ENCODE measurements at places on chromosomes 4 and X.

DNA sequence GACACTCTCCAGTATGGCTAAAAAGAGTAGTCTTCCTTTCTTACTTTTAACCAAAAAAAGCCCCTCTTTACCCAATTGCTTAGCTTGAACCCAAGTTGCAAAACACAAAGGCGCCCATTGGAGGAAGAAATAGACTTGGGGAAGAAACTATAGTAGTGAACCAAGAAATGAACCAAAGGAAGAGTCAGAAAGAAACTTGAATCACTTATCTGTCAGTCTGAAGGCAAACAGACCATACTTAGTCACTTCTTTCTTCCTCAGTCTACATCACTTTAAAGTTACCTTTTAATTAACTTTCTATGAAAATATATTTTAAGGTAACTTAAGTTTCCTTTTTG, 161.4 kb upstream of the GIMD1 start:
- DNase-seq, result no peak

DNA sequence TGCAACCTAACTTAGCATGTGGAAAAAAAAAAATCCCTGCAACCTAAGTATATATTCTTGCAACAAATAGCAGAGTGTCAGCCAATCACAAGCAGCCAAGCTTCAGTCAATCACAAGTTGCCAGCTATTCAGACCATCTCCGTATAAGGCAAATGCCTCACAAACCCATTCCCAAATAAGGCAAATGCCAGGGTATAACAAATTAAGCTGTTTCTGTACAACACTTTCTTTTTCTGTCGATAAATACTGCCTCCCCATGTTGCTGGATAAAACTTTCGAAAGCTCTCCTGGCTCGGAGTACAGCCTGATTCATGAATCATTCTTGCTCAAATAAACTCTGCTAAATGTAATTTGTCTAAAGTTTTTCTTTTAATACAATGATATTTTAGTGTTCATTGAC, 460.7 kb upstream of the SMIM31 start:
- no peak for DNase-seq

DNA sequence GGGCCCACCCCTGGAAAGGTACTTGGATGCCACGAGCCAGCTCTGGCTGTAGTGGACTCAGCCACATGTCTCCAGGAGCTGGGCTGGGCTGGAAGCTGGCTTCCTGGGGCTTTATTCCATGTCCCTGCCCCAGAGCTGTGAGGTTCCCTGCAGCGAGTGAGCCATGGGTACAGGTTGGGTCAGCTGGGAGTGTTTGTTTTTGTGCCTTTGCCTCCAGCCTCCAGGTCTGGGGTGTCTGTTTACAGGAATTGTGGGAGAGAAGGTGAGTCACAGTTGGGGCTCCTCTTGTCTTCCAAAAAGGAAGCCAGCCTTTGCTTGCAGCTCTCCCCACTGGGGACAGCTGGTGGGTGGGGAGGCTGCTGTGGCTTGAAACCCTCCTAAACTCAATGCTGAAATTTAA, 21.5 kb downstream of the SORCS2 start:
- DNase-seq, result no peak

- DNase-seq, result no peak
These were observed 1.7 kb upstream of the SRPX2 start for GRCh38 chrX:100642290-100642689.

- no peak for DNase-seq
These were observed 174.4 kb upstream of the BCOR start for GRCh38 chrX:40272141-40272540.

DNA sequence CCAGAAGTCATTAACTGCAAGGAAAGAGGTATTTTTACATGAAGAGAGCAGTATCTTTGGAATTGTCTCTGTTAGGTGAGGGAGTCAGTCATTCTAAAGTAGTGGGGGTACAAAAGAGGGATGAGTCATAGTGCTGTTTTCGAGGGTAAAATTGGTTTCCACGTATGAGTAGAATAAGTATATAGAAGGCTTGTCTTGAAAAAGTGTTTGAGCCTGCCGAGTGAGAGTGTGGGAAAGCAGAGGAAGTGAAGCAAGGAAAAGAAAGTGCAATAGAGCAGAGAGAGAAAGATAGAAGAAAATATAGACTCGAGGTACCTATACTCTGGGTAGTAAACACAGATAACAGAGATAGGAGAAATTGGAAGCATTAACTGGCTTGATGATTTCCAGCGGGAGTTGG, 696.4 kb downstream of the DMD start:
- no peak for DNase-seq

DNA sequence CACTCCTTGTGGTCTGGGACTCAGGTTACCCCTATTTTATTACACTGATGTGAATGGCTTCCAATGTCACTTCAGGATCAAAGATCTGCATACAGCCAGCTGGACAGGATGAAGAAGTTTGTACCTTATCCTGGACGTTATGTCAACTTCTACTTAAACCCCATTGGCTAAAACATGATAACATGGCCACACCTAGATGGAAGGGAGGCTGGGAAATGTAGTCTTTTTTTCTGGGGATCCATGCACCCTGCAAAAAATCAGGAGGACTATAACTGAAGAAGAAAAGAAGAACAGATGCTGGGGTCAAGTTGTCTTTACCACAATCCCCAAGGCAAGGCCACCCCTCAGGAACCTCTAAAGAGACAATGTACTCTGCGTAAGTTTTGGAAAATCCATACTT, 459.2 kb downstream of the BCOR start:
- no peak for DNase-seq

DNA sequence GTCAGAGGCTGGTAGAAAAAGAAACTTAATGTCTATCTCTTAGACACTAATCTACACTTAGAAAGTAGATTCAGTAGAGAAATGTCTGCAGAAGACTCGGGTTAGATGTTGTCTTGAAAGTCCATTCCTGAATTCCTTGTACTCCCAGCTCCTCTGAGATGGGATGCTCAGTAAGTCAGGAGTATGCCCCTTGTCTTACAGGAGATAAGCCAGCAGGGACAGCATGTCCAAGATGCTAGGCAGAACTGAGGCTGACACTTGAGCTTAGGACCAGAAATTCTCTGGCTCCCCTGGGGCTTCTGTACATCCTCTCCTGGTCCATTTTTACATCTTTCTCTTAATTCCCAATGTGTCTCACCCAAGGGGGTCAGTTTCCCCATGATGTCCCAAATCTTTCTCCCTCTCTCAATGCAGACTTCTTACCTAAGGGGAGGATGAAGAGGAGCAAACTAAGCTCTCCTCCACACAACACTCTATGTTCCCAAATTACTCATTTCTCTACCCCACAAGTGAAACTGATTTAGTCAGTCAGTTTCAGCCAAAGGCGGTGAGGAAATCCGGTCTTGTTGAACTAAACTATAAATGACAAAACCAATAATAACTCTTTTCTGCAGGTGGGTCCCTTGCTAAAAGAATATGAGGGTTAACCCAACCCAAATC, 558.2 kb upstream of the DIPK2B start:
- peak; percentile 78 for DNase-seq

GRCh38 chr4:78481180-78481579, 70.4 kb upstream of the ANXA3 start:
- DNase-seq, result peak; percentile 69

DNA sequence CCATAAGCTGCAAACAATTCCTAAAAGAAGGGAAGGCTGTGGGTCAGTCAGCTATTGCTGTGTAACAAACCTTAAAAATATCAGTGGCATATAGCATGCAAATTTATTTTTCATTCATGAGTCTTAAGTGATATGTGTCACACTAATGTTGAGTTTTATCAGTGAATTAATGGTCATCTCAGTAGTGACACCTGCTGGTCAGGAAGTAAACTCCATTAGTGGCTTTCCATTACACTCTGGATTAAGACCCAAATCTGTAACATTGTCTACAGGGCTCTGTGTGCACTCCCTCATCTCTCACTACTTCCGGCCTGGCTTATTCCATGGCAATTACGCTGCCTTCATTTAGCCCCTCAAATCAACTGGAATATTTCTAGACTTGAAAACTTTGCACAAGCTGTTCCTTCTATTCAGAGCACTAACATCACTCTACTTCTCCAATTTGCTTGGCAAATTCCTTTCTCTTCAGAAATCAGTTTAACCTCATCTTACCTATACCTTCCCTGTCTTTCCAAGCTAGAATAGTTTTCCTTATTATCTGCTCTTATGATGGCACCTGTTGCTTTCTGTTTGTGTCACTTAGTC, 217.3 kb upstream of the TAPT1 start:
- peak; percentile 42 for DNase-seq

DNA sequence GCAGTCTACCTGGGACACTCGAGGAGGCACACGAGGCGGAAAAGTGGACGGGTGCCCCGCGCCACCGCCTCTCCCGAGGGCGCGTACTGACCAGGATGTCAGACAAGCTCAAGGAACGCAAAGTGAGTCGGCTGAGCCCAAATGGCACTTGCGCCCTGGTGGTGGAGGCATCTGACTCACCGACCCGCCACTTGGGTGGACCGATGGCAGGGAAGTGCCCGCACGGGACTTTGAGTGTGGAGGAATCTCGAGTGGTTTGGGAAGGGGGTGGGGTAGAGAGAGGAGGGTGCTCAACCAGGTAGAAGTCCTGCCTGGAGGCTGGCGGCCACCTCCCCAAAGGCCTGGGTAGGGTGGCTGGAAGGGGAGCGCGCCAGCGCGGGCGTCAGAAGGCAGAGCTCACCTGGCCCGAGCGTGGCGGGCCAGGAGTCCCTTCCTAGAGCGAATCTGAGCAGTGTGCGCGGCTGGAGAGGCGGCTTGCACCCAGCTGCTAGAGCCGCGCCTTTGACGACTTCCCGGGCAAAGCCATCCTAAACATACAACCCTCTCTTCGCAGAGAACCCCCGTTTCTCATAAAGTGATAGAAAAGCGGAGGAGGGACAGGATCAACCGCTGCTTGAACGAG, 655 bp downstream of the HELT start:
- no peak for DNase-seq

- no peak for DNase-seq
These were observed 81.7 kb downstream of the PCDH7 start for GRCh38 chr4:30801876-30802275.

DNA sequence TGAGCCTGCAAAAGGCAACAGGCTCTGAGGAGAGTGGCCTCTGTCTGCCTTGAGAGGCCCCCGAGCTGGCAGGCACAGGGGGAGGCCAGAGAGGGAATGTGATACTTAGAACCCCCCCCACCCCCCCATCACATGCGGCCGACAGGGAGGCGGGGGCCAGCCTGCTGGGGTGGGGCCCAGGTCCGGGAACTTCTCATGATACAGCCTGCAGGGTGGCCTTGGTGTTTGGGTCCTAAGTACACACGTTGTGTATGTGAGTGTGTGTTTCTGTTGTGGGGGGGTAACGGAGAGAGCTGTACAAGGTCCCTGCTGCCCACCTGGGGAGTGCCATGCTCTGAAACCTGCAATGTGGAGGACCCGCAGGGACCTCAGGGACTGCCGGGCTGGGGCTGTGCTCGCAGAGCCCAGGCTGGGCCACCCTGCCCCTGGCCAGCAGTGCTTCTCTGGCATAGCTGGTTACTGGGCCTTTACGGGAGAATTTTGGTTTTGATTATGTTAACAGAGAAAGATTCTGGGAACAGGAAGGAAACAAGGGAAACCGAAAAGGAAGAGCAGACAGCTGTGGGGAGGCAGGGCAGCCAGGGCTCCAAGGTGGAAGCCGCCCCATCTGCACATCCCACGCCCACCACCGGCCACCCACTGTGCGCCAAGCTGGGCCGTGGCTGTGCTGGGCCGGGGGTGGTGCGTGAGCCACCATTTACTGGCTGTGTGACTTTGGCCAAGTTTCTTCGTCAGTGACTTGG, 19.9 kb downstream of the SH3BP2 start:
- DNase-seq, result peak; percentile 69

DNA sequence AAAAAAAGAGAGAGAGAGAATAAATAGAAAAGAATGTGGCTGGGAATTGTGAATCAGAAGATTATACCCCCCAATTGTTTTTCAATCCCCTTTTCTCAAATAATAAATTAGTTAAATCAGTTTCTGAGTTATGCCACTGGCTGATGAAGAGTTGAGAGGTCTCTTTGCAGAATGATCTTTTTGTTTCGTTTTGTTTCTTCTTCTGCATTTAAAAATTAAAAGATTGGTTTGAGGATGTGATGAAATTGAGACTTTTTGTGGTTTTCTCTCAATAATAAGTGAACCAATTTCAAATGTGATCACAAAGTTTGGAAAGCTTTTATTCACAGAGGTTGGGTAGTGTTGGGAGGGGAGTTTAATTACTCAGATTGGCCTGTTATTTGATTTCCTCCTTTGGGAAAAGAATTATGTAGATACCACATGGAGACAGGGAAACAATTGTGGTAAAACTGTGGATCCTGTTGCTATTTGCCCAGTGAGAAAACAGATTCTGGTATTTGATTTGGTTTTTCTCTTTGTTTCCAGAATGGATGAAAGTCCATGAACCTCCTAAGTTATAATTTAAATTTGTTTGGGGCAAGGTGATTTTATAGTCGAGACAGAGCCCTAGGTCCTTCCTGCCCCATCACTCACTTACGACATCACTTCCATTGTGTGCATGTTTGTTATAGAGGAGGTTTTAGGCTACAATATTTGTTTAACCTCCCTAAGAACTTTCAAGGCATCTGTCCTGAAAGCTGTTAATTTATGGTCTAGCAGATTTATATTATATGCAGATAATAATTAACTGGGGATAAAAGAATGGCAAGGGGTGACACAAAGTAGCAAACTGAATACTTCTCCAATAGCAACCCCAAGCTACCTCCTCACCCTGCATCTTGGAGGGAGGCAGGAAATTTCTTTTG, 92.0 kb upstream of the BMPR1B start:
- no peak for DNase-seq

- no peak for DNase-seq
These were observed at the start of gene CCNQ for GRCh38 chrX:153598541-153599191. CCNQ (minus strand) TSS chrX:153599139; CDS start chrX:153599073, 66 bp downstream.

DNA sequence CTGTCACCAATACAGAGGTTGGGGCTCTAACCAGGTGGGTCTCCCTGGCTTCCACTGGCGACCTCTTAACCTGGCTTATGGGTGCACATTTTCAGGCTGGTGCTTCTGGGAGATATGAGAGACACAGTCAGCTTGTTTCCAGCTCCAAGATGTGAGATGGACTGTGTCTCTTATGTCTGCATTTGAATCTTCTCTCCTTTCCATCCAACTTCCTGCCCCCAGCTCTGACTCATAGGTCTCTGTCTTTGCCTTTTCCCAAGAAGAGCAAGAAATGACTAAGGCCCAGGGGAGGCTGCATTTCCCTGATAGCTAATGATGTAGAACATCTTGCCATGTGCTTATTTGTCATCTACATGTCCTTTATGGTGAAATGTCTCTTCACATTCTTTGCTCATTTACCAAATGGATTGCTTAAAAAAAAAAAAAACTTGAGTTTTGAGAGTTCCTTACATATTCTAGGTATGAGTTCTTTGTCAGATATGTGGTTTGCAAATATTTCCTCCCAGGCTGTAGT, 3.2 kb upstream of the UXT start:
- peak; percentile 94 for DNase-seq

DNA sequence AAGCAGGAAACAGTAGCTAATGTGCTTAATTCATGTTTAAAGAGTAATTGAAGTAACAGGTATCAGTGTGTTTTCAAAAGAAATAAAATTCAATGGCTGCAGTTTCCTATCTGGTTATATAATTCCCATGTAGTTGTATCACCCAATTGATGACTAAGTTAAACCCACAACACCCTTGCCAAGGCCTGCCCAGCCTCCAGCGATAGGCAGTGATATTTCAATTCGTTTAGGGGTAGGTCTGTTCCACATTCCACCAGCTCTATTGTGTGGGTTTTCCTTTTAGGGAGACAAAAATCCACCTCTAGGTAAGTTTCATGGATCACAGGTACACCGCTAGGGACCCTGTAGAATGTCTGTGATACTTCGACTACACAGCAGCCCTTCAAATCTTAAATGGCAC, 24.7 kb upstream of the MXRA5 start:
- no peak for DNase-seq

GRCh38 chr4:35342833-35343232, 901.5 kb downstream of the ARAP2 start:
- no peak for DNase-seq
